Stimulated activated memory B cell treated with anti-CD40 and anti-IgM and Interleukin-4, amounts not matched to agents 10 μg/mL and 1 μg/mL and 100 μg/mL, for 72 hours (primary cell): ENCODE measurements at places on chromosomes 3 and 15.
A peak's percentile ranks its signal among the peaks of the same experiment; 100 is the strongest.

DNA sequence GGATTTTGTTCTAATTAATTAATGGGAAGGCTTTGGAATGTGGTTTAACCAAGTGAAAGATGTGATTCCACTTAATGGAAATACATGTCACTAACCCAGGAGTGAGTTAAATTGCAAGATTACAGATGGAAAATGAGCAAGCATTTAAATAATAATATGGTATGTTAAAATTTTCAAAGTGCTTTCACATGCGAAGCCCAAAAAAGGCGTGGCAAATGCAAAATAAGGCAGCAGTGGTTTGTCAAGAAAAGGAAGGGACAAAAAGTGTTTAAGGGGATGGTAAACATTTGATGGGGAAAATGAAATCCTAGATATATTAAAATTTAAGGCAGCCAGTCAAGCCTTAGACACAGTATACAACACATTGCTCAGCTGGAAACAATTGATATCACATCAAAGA, 2.9 kb downstream of the TICRR start:
- no peak for ATAC-seq

DNA sequence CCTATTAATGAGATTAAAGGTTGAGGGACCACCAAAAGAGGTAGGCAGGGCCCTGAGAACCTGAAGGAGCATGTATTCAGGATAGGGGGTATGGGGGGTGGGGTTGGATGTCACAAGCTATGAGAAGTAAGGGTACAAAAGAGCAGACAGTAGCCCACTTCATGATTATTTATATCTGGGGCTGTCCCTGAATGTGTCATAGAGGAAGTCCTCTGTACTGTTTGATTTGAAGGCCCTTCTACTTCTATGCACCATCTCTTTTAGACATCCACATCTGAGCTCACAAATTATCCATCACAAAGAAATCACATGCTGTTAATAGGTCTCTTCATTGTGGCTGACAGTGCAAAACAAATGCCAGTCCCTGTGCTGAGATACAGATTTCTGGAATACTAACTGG, 68.6 kb downstream of the FHIT start:
- peak; percentile 67 for ATAC-seq

DNA sequence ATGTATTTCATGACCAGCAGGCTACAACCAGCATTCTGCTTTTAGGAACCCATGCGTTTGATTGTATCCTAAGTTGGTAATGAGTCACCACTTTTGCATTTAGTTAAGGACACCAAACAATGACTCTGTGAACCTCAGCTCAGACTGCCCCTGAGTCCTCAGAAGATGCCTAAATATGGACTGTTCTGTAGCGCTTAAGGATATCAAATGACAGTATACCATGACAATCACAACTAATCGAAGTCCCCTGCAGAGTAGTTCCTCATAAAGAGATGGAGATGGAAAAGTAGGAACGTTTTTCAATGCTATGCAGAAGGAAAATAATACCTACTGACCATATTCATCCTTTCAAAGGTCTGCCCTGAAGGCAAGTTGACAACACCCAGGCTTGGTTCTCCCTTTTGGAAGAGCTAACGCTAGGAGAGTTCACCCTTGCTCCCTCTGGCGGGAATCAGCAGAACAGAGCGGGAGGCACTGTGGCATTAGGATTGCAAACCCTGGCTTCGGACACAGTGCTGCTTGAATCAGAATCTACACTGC, 508.6 kb downstream of the FHIT start:
- no peak for ATAC-seq

DNA sequence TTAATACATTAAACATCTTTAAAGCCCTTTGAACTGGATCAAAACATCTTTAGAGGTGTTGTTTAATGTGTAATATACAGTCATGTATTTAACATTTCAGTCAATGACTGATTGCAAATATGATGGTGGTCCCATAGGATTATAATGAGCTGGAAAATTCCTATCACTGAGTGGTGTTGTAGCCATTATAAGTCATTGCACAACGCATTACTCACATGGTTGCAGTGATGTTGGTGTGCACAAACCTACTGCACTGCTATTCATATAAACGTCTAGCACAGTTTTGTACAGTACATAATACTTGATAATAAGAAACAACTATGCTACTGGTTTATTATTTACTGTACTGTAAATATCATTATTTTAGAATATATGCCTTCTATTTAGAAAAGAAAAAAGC, 75.6 kb downstream of the DTWD1 start:
- no peak for ATAC-seq

- ATAC-seq, result peak; percentile 67
Observed at GRCh38 chr15:52749258-52749657, 40.9 kb downstream of the ONECUT1 start.
